ENCODE measurements at places on chromosomes 16 and 17.

- DNase-seq: no peak
These were observed 35.7 kb downstream of the GSE1 start for GRCh38 chr16:85648805-85649204.

- DNase-seq: no peak
These were observed 125.2 kb downstream of the USP31 start for GRCh38 chr16:23024044-23024443.

- no peak for DNase-seq
These were observed 31.1 kb downstream of the DHRS7C start for GRCh38 chr17:9760266-9760665.

DNA sequence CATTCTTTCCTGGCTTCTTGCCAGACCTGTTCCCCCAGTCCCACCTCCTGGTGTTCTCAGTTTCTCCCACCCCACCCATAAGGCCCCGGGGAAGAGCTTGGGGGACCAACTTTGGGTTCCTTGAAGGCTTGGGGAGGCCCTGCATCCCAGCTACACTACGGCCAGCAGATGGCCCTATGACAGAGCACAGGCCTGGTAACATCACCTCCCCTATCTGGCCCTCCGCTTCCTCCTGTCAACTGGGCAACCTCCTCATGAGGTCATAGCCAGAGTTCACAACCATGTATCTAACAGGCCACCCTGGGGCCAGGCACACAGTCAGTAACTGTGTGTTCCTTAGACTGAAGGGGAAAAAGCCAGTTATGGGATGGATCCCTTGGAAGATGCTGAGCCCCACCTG, 31.4 kb downstream of the MYO15A start:
- no peak for DNase-seq

GRCh38 chr16:2060346-2060745, 12.6 kb downstream of the TSC2 start:
- DNase-seq: no peak

DNA sequence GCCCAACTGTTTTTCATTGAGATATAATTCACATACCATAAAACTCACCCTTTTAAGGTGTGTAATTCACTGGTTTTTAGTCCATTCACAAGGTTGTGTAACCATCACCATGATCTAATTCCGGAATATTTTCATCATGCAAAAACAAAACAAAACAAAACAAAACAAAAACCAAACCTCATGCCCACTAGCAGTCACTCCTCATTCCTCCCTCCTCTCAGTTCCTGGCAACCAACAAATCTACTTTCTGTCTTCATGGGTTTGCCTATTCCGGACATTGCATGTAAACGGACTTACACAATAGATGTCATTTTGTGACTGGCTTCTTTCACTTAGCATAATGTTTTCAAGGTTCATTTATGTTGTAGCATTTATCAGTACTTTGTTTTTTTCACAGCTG, 4.5 kb upstream of the NOD2 start:
- DNase-seq: no peak

DNA sequence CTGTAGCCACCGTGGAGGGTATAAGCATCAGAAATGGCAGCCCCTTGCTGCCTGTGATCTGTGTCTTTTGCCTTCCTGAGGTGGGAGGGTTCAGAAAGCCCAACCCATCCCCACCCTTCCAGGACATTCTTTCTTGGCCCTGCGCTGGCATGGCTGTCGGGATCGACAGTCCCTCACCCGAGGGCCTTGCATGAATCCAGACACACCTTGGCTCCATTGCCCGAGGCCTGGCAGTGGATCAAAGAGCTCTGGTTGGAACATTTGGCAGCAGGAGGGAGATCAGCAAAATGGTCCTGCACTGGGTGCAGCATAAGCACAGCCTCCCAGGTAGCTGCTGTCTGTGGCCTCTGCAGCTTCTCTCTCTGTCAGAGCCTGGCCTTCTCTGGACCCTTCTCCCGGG, 246.6 kb upstream of the MAF start:
- no peak for DNase-seq

GRCh38 chr17:48791128-48792032, 25.6 kb downstream of the TTLL6 start:
- DNase-seq: peak; percentile 52

DNA sequence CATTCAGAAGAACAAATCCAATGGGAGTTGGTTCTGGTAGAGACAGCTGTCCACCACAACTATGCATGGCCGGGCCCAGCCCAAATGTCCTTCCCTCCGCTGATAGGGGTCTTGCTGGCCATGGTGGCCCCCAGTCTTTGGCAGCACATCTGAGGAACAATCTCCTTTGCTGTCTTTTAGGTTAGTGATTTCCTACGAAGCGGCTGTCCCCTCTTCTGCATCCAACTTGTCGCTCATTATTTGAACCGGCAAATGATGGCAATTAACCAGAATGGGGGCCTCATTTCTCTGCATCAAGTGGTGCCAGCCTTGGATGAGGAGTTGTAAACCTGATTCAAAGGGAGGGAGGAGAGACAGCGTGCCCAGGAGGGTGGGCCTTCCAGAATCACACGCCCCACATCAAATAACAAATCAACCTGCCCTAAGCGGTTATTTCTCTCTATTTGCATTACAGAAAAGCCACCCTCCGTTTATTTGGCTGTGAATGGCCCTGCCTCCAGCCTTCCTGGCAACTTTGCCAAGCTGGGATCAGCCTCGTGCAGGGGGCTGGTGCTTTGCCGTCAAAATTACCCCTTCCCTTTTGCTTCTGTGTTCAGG, 156.5 kb downstream of the RGS9 start:
- DNase-seq: no peak

GRCh38 chr16:23408242-23408822, 44.7 kb downstream of the COG7 start:
- DNase-seq: no peak

GRCh38 chr17:76000016-76000754, 470 bp upstream of the CDK3 start:
- no peak for DNase-seq

- DNase-seq: no peak
These were observed 56.4 kb downstream of the VMP1 start for GRCh38 chr17:59763861-59764260.

GRCh38 chr17:18259621-18260331, 686 bp upstream of the MIEF2 start:
- no peak for DNase-seq

GRCh38 chr17:47704116-47704515, 10.2 kb downstream of the TBKBP1 start:
- DNase-seq: no peak

- no peak for DNase-seq
These were observed 13.6 kb downstream of the ZFHX3 start for GRCh38 chr16:73034374-73034773.

DNA sequence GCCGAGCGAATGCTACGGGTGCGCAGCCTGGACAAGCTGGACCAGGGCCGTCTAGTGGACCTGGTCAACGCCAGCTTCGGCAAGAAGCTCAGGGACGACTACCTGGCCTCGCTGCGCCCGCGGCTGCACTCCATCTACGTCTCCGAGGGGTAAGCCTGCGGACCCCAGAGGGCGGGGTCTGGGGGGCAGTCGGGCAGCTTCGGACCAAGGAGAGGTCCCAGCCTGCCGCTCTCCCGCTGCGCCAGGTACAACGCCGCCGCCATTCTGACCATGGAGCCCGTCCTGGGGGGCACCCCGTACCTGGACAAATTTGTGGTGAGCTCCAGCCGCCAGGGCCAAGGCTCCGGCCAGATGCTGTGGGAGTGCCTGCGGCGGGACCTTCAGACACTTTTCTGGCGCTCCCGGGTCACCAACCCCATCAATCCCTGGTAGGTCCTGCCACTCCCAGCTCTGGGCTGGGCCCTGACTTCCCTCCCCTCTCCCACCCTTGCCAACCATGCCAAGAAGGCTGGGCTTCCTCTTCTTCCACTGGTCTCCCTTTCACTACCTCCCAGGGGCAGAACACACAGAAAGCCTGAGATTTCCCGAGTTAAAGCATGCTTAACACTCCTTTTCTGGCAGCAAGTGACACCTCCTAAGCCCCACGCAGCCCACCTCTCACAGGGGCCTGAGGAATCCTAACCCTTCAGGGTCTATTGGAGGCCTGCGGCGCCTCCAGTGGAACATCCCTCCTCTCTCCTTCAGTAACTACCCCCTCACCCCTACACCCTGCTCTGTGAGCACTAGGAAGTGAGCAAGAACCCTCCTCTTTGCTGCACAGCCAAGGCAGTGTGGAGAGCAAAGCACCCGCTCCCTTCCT, 3.2 kb downstream of the NAGS start:
- DNase-seq: no peak

DNA sequence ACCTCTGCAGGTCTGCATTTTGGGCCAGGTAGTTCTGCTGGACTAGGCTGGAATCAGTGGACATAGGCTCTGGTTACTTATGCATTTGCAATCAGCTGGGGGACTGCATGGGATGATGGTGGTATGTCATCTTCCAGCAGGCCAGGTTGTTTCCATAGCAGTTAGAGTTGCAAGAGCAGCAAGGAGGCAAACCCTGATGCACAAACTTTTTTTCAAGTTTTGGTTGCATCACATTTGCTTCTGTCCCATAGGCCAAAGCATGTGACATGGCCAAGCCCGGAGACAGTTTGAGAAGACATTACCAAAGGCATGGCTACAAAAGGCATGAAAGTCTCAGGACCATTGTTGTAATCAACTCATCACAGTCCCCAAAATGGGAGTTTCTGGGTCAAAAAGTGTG, 58.2 kb downstream of the PRKCB start:
- DNase-seq: no peak

DNA sequence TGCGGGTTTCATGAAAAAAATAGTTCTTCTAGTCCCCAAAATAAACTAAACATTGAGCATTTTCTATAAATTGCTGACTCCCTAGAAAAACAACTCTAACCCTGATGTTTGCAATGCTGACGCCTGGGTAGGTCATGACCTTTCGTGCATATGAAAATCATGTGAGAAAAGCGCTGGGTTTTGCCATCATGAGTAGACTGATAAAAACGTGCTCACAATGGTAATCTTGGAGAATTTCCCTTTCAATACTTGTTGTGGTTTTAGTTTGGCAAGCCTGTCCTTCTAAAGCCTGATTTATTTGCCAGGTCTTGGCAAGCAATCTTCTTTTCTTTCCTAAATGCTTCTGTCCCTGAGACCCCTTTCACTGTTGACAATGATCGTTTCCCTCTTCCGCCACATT, 4.0 kb upstream of the CLEC10A start:
- DNase-seq: no peak
